ENCODE measurements at places on chromosomes 4 and X. TPM values are rescaled to one million over a fixed set of nuclear protein-coding genes. Genes with fewer than 3 reads are reported as not detected.

Gene CSN2
- total RNA-seq = not detected

DNA sequence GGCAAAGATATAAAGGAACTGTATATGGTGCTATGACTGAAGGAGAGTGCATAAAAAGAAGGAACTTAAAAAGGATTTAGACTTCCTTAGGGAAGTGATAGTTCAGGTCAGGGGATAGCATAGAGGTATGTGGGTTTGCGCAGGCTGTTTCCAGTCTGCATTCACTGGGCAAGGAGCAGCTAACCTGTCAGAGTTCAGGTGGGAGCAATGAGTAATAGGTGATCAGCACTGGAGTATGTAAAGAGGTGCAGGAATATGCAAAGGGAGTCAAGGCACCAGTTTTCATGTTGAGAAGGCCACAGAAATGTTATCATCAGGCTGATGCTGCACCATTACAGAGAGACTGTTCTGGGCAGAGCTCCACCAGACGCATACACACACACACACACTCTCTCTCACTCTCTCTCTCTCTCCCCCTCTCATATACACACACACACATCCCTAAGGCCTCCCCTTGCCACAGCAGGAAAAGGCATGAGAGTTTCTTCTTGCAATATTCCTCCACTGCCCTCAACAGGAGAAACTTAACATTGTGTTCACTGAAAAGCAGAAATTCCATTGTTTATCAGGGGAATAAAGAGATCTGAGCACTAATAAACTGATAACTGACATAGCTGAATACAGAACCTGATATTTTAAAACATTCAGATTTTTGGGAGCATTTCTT lies 256.4 kb upstream of the GRID2 start:
- DNase-seq = no peak

DNA sequence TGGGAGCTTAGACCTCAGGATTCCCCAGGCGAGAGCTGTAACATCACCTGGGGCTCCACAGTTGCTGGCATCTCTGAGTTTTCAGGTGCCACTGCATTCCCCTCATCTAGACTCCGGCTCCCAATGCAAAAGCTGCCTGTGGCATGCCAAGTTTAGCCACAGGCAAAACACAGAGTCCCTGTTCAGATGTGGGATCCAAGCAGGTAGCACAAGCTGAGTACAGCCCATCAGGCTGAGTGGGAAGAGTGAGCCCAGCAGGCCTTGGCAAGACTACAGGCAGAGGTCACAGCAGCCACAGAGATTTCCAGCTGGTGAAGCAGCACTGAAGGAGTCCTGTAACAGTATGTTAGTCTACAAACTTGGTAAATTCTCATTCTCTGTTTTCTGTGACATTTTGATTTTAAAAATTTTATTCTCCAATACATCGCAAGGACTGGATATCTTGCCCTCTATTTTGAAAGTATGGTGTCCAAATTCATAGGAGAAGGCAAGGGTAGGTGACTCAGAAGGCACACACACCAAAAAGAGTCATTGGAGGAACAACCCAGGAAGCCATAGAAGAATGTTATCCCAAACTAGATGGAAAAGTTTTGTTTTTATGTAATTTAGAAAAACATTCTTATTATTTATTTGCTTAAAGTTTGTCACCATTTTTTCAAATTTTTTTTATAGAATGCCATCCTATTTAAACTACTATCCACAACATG lies 13.6 kb upstream of the CXCL2 start:
- DNase-seq = no peak

Gene STARD8
- 5.9 TPM for total RNA-seq

Gene PHOX2B
- total RNA-seq = not detected

GRCh38 chrX:46554942-46555341 lies 9.7 kb upstream of the ZNF674 start:
- no peak for DNase-seq

DNA sequence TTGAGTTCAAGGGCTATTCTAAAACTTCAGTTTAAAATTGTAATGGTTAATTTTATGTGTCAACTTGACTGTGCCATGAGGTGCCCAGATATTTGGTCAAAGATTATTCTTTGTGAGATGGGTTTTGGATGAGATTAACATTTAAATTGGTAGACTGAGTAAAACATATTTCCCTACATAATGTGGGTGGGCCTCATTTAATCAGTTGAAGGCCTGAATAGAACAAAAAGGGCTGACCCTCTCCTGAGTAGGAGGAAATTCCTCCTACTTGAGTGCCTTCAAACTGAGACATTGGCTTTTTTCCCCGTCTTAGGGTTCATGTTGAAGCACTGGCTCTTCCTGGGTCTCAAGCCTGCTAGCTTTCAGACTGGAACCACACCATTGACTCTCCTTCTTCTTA lies 89.6 kb upstream of the FAM9A start:
- no peak for DNase-seq

Gene PITX2
- not detected for total RNA-seq

Gene CLDN22
- total RNA-seq = not detected
